ENCODE measurements at places on chromosomes 2 and 18.

DNA sequence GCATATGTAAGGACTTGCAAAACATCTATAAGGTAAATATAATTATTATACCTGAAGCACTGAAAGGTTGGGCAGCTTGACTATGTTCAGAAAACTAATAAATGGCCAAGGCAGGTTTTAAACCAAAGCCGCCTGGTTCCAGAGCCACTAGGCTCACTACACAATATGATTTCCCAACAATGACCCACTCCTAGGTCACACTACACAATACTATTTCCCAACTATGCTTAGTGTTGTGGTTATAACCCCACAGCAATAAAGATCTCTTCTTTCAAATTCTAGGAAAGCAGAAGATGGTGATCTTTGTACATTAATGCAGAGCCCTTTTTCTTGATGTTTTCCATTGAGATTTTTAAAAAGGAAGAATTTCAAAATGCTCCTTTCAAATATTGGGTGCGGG lies 180.4 kb downstream of the CYRIA start:
- no peak for DNase-seq

DNA sequence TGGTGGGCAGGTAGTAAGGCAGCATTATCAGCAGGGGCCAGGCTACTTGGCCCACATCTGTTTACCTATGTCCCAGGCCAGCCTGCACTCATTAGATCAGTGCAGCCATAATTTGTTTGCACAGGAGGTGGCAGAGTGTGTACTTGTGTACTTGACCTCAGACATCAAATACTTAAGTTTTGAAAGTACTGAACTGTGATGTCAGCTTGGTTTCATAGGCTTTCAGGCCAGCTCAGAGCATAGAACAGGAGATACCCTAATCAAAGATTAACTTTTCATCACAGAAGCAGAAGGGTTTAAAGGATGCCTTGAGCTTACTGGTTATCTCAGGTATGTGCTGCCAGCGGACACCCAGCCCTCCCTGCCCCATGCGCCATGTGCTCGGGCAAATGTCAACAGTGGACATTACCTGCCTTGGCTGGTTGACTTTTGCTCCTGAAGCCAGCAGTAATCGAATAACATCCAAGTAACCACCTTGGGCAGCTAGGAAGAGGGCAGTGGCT lies 33.2 kb downstream of the ANKRD29 start:
- DNase-seq: no peak

GRCh38 chr2:20496076-20496872 lies 49.4 kb downstream of the RHOB start:
- no peak for DNase-seq

- no peak for DNase-seq
Observed at GRCh38 chr2:55705027-55705653, 11.5 kb upstream of the PNPT1 start.

DNA sequence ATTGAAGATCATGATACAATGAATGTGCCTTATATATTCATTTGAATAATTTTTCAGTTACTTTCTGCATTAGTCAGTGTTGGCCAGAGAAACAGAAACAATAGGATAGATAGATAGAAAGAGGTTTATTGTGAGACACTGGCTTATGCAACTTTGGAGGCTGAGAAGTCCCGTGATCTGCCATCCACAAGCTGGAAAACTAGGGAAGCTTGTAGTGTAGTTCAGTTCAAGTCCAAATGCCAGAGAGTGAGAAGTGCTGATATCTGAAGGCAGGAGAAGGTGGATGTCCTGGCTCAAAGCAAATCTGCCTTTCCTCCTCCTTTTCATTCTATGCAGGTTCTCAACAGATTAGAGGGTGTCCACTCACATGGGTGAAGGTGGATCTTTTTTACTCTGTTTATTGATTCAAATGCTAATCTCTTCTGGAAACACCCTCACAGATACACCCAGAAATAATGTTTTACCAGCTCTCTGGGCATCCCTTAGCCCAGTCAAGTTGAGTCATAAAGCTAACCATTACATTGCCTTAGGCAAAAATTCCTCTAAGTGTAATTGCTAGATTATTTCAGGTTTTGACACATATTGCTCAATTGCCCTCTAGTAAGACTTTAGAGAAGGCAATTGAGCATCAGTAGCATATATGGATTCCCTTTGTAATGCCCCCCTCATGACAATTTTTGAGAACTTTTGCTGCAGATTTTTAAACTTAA lies 341.4 kb downstream of the LPIN1 start:
- DNase-seq: no peak

DNA sequence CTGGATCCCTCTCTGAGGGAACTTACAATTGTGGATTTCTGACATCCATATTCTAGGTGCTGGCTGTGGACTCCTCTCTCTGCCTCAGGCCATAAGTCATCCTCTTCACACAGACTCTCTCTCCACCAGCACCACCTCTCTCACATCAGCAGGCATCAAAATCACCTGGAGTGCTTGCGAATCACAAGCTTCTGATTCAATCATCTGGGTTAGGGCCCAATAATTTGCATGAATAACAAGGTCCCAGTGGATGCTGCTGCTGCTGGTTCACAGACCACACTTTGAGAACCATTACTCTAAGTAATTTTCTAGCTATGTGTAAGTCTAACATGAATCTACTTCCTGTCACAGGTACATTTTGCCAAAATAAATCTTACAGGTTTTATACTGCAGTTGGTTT lies 214.9 kb downstream of the DSEL start:
- no peak for DNase-seq

DNA sequence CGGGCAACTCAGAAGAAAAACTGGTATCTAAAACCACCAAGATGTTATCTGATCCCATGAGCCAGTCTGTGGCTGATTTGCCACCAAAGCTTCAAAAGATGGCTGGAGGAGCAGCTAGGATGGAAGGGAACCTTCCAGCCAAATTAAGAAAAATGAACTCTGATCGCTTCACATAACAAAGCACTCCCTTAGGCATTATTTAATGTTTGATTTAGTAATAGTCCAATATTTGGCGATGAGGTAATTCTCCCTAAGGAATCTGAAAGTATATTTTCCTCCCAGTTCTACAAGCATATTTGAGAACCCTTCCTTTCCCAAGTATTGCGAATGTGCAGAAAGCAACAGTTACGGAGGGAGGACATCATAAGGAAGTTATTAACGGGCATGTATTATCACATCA lies 156.6 kb downstream of the KCNJ3 start:
- DNase-seq: no peak

DNA sequence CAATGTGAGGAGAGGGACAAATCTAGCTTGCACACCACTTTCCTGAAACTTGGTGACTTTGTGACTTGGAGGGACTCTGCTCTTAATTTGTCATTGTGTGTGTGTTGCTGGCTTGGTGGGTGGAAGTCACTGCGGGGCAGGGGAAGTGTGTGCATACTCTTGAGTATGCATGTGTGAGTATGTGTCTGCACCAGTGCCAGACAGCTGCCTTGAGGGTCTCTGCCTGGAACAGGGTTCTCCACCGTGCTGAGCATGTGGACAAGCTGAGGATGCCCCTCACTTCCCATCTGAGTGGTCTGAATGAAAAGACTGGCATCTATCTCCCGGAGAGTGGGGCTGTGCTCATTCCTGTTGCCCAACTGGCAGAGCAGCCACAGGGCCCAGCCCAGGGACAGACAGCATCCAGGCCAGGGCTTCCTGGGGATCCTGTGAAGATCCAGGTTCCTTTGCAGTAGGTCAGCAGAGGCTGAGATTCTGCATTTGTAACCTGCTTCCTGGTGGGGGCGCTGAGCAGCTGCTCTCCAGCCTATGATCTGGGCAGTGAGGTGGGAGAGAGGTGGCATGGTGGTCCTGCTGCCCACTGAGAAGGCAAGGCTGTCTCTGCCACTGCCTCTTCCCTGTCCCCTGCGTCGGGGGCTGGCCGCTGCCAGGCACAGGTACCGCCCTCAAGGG lies 138.9 kb upstream of the HAAO start:
- no peak for DNase-seq

GRCh38 chr2:88144914-88145497 lies 17.1 kb upstream of the FABP1 start:
- DNase-seq: no peak

DNA sequence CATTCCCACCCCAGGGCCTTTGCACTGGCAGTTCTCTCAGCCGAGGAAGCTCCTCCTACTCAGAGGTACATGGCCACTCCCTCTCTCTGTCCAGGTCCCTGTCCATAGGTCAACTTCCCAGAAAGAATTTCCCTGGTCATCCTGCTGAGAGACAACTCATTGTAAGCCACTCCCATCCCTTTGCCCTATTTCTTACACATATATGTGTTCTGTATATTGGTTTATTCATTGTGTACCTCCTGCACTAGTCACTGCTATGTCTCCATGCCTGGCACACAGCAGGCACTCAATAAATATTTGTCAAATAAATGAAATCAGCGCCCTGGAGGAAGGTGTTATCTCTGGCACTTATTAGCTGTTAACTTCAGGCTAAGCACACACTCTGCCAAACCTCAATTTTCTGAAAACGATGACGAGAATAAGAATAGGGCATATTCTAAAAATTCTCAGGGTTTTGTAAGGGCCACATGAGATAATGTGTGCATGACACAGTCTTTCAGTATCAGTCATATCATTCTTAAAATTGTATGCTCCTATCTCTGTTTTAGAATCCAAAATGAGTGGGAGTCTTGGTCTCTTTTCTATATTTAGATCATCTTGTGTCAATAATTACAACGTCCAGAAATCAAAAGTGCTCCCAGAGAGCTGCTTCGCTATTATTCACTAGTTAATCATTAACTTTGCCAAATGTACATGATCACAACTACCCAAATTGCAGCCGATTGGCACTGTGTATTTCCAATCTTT lies 198.0 kb downstream of the ALK start:
- peak; percentile 1 for DNase-seq

DNA sequence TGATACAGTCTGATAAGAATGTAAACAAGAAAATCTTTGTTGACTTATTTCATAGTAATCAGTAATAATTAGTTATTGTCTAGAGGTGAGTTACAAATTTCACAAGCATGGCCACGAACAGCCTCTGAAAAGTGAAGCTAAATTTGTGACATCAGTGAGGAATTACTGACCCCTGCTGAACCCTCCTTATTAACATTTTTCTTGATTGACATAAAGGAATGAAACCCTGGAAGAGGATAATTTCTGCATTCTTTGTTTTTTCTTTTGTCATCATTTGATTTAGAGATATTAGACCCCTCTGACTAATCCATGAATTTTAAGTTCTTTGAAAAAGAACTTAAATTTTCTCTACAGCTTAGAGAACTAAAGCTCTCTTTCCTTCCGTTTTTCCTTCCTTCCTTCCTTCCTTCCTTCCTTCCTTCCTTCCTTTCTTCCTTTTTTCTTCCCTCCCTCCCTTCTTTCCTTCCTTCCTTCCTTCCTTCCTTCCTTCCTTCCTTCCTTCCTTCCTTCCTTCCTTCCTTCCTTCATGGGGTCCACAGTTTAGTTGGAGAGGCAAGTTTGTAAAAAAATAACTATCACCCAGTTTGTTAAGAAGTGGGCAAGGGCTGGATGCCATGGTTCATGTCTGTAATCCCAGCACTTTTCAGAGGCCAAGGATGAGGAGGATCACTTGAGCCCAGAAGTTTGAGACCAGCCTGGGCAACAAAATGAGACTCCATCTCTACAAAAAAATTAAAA lies 387.0 kb downstream of the MTX2 start:
- DNase-seq: no peak

DNA sequence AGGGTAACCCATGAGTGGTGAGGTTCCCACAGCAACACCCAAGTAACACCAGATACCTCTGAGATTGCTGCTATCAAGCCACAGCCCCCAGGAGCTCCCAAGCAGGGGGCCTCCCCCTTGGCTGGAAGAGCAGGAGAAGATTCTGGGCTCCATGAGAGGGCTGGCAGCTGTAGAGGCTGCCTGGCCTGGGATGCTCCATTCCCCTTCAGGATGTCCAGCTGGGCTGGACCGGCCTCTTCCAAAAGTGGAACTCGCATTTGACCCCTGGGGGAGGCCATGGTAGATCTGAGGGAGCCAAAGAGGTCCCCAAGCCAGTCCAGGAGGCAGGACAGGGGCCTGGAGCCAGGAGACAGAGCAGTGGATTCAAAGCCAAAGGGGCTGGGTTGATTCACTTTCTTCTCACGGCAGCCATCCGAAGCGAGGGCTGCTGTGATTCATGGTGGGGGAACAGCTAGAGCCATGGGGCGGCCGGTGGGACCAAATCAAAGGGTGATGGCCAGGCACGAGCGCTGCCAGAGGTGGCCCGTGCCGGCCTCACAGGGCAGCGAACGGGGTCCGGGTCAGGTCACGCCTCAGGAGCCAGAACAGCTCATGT lies 95.3 kb upstream of the ID2 start:
- DNase-seq: no peak

GRCh38 chr18:8480506-8481328 lies 128.5 kb upstream of the RAB12 start:
- no peak for DNase-seq

- DNase-seq: no peak
Observed at GRCh38 chr2:241467777-241468475, 40.5 kb downstream of the STK25 start.

DNA sequence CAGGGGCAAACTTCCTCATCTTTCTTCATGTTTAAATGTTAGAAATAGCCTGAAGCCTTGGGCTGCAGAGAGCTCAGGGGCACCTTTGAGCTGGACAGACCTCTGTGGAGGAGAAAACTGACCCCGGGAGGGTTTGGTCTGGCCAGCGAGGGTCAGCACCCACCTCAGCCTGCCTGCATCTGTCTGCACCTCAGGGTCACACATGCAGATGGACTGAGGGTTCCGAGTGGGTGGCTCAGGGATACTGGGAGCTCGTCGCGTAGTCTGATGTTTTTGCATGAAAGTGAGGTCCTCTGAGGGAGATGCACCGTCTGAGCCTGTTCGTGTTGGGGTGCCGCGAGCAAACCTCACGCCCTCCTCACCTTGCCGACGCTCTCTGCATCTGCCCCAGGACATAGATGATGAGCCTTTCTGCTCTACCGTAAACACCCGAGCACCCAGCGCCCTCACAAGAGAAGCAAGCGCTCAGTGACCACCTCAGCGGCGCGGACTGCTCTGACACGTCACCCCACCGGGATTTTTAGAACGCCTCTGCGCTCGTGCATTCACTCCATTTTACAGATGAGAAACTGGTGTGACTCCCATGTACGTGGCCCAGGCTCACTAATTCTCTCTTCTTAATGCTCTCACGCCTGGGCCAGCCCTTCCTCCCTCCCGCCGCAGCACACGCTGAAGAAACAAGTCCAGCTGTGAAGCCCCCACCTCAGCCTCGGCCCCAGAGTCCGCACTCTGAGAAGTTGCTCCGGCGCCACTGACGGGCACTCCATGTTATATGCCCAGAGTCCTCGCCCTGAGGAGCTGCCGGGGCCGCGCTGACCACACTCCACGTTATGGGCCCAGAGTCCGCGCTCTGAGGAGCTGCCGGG lies 9.5 kb downstream of the KCNG2 start:
- DNase-seq: no peak

- no peak for DNase-seq
Observed at GRCh38 chr18:46581648-46582047, 75.4 kb downstream of the LOXHD1 start.

- no peak for DNase-seq
Observed at GRCh38 chr2:239084007-239084406, 236.1 kb downstream of the TWIST2 start.

DNA sequence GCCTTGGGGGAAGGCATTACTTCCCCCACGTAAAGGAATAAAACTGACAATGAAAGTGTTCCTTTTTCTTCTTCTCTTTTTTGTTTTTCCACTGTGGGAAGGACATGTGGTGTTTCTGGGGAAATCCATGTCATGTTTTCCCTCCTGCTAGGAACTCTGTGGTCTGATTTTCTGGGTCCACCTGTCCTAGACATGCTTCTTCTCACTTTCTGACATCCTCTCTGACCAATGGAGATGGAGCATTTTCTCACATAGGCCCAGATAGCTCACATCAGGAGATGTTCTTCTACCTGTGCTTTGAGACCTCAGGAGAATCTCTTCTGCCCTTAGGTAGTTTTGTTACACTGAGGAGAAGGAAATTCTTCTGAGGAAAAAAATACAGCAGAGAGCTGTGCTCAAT lies 252.0 kb upstream of the SIX3 start:
- no peak for DNase-seq
